ENCODE measurements at places on chromosomes 5 and 9.

GRCh38 chr9:104960662-104961061 lies 32.7 kb upstream of the ABCA1 start:
- DNase-seq, result no peak

DNA sequence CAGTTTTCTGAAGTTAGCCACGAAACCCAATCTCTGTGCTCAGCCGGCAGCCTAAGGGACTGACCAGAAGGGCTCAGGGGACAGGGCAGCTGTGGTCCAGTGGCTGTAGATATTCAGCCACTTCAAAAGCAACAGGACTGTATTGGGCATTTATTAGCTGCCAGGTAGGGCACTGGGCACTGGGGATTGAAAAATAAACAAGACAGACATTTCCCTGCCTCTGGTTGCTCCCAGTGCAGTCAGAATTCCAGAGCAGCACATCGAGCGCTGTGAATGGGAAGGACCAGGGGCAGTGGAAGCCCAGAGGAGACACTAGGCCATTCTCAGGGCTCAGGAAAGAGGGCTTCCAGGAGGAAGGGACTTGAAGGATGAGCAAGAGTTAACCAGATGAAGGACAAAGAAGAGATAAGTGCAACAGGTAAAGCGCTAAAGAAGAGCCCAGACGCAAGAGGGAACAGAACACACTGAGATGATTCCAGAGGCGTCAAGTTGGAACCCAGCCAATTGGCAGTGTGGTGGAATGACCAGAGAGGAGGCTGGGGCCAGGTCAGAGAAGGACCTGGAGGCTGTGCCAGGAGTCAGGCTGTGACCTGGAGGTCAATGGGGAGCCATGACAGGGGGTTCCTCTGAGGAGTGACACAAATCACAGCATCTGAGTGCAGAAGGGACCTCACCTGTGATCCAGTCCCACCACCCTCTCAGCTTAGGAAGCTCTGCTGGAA lies 122.5 kb upstream of the ZNF618 start:
- no peak for DNase-seq

GRCh38 chr9:16726718-16727451 lies 143.6 kb downstream of the BNC2 start:
- DNase-seq, result peak; percentile 21

DNA sequence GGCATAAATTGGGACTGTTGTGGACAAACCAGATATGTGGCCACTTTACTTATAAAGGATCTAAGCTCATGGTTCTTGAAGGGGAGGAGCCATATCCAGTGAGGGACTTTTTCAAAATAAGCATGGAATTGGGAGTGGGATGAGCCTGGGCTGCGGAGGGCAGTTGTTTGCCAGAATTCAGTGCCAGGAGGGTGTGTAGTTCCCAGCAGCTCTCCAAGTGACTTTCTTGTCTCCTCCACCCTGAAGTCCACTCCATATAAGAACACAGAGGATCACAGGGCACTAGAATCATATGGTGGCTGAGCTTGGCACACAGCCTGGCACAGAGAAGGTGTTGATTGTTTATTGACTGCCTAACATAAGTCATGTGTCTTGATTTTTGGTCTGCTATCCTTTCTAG lies 121.1 kb downstream of the CAVIN4 start:
- no peak for DNase-seq

- no peak for DNase-seq
These were observed 95.4 kb downstream of the HTR4 start for GRCh38 chr5:148558892-148559291.

- DNase-seq, result no peak
These were observed 46.4 kb upstream of the WWC1 start for GRCh38 chr5:168244838-168245559.

GRCh38 chr5:172648013-172648381 lies 6.9 kb downstream of the NEURL1B start:
- DNase-seq, result no peak

DNA sequence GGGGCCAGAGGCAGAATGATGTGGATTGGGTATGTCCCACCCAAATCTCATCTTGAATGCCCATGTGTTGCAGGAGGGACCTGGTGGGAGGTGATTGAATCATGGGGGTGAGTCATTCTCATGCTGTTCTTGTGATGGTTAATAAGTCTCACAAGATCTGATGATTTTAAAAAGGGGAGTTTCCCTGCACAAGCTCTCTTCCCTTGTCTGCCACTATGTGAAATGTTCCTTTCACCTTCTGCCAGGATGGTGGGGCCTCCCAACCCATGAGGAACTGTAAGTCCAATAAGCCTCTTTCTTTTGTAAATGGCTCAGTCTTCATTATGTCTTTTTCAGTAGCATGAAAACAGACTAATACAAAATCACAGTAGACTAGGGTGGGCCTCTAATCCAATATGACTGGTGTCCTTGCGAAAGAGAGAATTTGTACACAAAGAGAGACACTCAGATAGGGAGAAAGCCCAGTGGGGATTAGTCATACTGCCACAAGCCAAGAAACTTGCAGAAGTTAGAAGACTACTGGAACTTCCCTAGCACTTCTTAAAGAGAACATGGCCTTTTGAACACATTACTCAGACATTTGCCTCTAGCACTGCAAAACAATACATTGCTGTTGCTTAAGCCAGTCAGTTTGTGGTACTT lies 68.4 kb downstream of the ANXA1 start:
- no peak for DNase-seq

- DNase-seq, result no peak
These were observed 81.0 kb upstream of the PALM2AKAP2 start for GRCh38 chr9:109699019-109699418.

DNA sequence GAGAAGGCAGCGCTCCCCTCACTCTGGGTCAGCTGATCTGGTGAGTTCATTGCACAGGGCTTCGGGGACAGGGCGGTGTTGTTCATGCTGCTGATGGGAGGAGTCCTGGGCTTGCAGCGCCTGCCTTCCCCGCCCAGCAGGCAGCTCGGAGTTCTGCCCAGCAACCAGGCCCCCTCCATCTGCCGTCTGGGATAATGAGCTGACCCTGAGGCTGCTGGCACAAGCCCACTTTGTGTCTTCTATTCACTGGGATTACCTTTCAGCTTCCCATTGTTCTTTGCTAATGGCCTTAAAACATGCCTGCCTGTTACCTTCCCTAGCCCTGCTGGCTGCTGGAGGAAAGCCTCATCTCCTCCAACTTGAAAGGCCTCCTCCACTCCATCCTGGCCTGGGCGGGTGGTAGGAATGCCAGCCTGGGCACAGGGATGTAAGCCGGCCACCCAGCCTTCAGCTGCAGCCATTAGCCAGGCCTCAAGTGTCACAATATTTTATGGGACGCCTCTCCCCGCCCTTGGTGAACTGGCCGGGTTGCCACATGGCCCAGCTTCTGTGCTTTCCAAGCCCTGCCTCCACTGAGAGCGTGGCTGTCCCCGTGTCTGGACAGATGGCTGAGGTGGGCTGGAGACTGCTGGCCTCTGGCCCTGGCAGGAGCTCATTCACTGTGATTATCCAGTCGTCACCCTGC lies 70.4 kb downstream of the GADD45G start:
- peak; percentile 37 for DNase-seq

DNA sequence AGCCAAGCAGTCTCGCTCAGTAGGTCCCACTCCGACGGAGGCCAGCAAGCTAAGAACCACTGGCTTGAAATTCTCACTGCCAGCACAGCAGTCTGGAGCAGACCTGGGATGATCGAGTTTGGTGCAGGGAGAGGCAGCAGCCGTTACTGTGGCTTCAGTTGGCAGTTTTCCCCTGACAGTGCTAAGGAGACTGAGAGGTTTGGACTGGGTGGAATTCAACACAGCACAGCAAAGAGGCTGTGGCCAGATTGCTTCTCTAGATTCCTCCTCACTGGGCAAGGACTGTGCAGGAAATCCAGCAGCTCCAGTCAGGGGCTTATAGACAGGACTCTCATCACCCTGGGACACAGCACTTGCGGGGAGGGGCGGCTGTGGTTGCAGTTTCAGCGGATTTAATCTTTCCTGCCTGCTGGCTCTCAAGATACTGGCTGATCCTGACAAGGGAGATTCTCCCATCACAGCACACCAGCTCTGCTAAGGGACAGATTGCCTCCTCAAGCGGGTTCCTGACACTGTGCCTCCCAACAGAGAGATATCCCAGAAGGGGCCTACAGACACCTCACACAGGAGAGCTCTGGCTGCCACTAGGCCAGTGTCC lies 122.1 kb downstream of the YIPF5 start:
- no peak for DNase-seq

DNA sequence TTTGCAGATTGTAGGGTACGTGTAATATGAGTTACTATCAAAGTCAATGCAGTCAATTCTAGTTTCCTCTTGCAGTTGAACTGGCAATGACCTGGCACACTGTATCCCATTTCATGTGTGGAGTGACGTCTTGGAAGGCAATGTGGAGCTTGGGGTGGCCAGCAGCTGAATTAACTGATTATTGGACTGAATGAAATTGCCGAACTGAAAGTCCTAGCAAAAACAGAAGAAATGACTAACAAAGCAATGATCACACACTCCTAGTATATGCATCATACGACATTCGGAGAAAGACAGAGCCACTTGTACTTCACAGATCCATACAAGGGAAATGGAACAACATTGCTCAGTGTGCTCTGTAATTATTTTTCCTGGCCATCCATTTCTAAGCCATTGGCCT lies 259.1 kb upstream of the DAPK1 start:
- DNase-seq, result no peak

DNA sequence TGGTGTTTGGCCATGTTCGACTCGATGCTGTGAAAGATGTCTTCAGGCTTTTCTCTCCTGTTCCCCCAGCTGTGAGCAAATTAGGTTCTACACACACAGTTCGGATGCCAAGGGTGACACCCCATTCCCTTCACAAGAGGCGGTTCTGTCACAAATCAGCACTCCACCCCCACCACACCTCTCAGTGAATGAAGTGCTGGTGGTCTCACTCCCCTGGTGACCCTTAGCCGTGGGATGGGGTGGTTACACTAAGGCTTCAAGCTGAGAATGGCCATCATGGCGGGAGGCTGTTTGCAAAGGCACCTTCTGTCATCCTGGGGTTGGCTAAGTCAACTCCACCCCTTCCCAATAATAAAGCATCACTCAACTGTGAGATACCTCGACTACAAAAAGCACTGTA lies 26.4 kb downstream of the AMBP start:
- DNase-seq, result no peak

DNA sequence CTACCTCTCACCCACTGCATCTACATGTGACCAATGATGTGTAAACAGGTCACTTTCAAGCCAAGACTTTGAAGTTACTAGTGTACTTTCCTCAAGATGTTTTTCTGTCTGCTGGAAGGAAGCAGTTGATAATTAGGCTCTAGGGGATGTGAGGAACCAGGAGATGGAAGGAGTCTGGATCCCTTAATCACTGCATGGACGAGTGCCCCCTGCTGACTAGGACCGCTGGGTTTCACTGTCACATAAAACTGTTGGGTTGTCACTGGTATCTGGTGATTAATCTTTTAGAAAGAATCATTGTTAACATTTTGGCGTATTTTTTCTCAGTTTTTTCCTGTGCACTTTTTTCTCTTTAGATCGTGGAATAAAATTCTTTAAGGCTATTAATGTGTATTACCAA lies 79.5 kb downstream of the SREK1 start:
- no peak for DNase-seq

- DNase-seq, result no peak
These were observed 85.2 kb downstream of the RASGRF2 start for GRCh38 chr5:81045389-81045807.

DNA sequence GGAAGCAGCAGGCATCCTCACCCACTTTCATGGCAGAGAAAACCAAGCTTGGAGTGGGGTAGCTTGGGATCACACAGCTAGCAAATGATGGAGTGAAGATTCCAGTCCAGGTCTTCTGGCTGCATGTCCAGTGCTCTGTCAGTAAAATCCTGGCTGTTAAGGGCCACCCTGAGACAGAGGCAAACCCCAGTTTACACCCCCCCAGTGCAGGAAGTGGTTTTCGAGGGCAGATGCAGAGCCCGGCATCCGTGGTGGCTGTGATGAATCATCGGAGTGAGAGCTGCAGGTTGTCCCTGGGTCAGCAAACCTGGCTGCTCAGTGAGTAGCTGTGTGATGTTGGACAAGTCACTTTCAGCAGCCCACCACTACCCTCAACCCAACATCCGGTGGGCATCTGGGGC lies 115.4 kb downstream of the RGS3 start:
- no peak for DNase-seq

DNA sequence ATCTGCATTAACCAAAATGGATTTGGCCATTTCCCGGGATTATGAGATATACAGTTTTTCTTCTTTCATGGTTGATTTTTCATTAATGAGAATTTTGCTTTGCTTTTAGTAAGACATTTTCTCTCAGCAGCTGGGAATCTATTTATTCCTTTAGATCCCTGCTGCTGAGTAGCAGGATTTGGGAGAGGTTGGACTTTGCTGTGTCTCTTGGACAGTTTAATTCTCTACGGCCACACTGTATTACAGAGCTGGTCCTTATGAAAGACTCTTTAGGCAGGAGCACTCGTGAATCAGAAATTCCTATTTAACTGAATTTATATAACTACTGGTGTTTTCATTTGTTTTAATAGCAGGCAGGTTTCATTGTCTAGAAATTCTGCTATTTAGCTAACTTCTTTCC lies 1.6 kb downstream of the UNC13B start:
- DNase-seq, result no peak

DNA sequence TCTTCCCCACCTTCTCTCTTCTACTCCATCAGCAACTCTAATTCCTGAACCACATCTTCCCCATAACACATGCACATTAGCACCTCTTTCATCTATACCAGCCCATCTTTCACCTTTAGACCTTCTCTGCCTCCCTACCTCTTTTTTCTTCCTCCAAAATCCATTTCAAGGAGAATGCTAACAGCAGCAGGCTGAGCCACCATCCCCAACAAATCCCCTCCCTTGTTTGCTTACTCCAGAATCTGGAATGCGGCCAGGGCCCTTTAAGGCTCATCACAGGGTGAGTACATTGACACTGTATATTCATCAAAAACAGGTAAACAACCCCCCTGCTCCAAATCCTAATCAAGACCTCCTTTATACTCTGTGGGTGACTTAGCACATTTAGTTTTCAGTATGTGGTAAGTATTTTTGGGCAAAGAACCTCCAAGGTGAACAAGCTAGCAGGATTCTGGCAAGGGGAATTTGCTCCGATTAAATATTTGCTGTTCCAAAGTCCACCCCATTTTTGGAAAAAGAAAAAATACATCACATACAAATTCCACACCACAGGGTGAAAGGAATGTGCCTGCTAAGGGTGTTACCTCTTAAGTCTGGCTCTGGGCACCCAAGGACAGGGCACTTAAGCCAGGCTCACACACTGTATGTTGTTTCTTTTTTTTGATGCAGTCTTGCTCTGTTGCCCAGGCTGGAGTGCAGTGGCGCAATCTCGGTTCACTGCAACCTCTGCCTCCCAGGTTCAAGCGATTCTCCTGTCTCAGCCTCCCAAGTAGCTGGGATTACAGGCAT lies 71.4 kb downstream of the SERINC5 start:
- no peak for DNase-seq

GRCh38 chr5:43622074-43622473 lies 19.1 kb downstream of the NNT start:
- no peak for DNase-seq

All from posterior cingulate gyrus (tissue), 11 donors.